Fibroblast of skin of scalp (primary cell): ENCODE measurements at places on chromosomes 7 and 10.

- DNase-seq, result no peak
Observed at GRCh38 chr7:28181416-28181815, 821 bp upstream of the JAZF1 start.

- DNase-seq, result no peak
Observed at GRCh38 chr7:151661587-151661986, 141.9 kb upstream of the RHEB start.

- DNase-seq, result no peak
Observed at GRCh38 chr7:70210200-70210935, 612.1 kb downstream of the AUTS2 start.

GRCh38 chr10:119542988-119543813 is 682 bp upstream of the RGS10 start:
- peak; percentile 65 for DNase-seq

GRCh38 chr7:40175725-40176510 is 41.1 kb downstream of the SUGCT start:
- peak; percentile 83 for DNase-seq

GRCh38 chr10:100186253-100187212 is 704 bp upstream of the ERLIN1 start:
- peak; percentile 50 for DNase-seq

GRCh38 chr10:128211953-128212727 is 85.9 kb upstream of the MKI67 start:
- DNase-seq, result peak; percentile 59

GRCh38 chr10:78516756-78517155 is 483.1 kb downstream of the RPS24 start:
- no peak for DNase-seq

DNA sequence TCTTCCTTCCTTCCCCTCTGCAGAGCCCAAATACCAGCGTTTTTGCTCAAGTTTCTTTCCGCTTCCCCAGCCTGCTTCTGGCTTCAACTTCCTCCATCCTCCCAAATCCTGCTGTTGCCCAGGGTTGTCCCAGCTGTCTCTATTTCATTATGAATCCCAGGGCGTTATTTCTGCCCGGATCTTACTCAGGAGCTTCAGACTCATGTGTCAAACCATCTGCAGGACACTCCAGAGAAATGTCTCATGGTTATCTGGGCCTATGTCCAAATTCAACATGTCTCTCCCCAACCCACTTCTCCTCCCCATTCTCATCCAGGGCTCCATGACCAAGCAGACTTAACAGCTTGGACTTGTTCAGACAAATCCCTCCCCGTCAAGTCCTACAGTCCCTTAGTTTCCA is 15.6 kb downstream of the ARHGAP22 start:
- peak; percentile 89 for DNase-seq

DNA sequence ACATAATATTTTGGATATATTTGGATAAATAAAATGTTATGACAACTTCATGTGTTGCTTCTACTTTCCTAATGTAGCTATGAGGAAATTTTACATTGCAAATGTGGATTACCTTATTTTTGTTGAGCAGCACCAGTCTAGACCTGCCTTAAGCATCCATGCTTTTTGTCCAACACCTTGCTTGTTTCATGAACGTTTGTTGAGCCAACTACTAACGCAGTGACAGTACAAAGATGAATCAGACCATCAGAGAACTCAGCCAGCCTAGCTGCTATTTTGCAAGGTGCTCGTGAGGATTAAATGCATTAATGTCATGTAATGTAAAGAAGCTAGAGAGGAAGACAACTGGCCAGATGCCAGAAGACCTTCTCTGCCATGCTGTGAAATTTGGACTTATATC is 1.1 kb upstream of the ZC3HAV1L start:
- no peak for DNase-seq

GRCh38 chr10:122216047-122216446 is 55.0 kb upstream of the BTBD16 start:
- DNase-seq, result no peak

DNA sequence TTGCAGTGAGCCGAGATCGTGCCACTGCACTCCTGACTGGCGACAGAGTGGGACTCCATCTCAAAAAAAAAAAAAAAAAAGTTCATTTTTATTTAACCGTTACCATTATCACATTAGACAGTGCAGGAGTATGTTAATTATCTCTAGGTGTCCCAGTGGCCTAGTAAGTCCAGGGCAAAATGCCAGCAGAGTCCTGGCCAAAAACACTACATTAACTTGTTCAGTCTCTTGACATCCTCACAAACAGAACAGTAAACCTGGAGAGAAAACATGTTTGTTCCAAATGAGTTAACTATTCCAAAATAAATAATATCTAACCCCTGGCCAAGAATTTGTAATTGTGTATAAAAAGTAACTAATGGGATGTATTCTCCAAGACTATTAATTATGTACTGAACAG is 43.2 kb downstream of the PTPRZ1 start:
- DNase-seq, result no peak

DNA sequence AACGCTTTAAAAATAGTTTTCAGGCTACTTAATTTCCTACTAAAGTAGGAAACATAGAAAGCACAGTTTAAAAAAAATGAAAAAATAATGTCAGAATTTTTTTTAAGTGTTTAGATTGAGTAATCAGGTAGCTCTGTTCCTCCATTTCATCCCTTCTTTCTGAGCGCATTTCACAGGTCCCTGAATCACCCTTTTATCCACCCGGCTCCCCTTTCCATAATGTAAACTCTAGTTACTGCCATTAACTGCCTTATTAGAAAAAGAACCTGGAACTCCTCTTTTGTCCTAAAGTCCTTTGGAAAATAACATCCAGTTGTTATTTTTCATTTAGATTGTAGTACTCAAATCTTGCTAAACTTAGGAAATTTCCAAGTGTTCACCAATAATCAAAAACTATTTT is 5.8 kb downstream of the KCND2 start:
- DNase-seq, result no peak

- DNase-seq, result no peak
Observed at GRCh38 chr7:26419198-26419597, 127.5 kb downstream of the SNX10 start.

DNA sequence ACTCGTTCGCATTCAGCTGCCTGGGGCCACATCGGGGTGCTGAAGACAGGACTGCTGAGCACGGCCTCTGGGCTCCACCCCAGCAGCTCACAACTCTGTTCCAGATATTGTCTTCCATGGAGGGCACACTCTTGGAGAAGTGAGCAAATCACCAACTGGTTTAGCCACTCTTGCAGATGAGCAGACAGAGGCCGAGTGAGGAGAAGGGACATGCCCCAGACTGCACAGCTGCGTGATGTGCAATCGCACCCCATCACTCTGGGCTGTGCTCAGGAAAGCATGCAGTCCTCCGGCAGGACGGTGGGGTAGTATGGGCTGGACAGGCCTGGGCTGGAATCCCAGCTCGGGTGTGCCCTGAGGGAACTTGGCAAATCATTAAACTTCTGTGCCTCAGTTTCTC is 111.6 kb downstream of the FAM53B start:
- no peak for DNase-seq

DNA sequence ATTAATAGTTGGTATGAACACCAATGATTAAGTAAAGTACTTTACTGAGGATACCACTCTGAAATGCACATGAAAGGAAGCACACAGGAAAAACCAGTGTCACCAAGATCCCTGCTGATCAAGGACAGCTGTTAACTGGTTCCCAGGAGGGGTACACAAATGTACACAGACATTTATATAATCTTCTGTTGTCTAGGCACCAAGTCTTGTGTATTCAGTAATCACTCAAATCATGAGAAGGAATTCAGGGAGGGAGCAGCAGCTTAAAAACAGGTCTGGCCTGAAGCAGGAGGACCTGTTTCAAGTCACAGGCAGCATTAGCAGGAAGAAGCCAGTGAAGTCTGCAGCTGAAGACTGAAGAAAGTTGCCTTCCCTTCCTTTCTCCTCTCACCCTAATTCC is 18.7 kb downstream of the MPP7 start:
- peak; percentile 1 for DNase-seq
